C1 segment of cervical spinal cord (tissue), 14 donors: ENCODE measurements at places on chromosomes 12 and 14.

DNA sequence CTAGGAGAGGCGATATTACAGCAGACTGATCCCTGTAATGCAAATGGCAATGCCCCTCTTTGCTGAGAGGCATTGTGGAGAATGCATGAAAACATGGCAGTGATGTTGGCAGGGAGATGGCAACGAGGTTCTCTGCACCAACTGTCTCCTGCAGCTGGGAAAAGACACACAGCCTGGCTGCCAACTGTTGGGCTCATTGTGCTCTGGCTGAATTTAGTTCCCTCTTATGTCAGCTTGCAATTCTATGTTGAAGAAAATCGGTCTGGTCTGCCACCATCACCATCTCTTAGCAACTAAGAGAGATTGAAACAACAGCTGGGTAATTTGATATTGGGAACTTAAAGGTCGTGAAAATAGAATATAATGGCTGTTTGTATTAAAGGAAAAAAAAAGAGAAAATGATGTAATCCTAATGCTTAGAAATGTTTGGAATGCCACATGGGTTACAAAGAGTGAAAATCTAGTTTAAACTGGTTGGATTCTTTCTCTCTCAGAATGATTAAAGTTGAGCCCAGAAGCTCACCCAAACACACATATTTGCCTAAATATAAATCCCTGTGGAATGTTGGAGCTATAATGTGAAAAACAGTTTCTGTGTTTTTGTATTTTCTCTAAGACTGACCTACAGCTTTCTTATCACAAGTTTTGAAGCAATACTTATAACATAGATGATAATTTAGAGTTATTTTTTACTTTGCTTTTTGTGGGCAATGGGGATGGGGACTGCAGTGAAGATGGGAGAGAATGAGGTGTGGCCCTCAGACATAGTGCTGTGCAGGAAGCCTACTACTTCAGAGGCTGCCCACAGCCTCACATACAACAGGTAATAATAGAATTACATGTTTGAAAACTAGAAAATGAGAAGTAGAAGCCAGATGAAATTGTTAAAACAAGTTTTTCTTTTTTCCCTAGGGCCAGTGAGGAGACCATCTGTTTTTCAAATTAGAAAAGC lies 143.7 kb downstream of the AKAP6 start:
- peak; percentile 34 for DNase-seq

DNA sequence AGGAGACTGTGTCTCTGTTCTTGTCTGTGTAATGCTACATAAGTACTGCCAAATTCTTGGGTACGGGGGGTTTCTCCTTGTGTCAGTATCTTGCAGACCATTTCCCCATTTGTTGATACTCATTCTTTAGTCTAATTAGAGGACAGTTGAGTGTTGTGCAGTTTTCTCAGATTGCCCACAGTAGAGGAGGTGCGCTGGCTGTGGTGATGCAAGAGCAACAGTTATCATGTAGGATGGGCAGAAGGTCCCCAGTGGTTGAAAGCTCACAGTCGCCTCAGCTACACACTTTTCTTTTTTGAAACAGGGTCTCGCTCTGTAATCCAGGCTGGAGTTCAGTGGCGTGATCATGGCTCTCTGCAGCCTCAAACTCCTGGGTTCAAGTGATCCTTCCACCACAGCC lies 37.8 kb upstream of the ATP2A2 start:
- no peak for DNase-seq

GRCh38 chr14:30791522-30792351 lies 82.6 kb upstream of the COCH start:
- no peak for DNase-seq

- DNase-seq = no peak
These were observed 19.0 kb upstream of the NUAK1 start for GRCh38 chr12:106157802-106158201.

GRCh38 chr12:96271469-96272199 lies 77.5 kb downstream of the ELK3 start:
- no peak for DNase-seq

DNA sequence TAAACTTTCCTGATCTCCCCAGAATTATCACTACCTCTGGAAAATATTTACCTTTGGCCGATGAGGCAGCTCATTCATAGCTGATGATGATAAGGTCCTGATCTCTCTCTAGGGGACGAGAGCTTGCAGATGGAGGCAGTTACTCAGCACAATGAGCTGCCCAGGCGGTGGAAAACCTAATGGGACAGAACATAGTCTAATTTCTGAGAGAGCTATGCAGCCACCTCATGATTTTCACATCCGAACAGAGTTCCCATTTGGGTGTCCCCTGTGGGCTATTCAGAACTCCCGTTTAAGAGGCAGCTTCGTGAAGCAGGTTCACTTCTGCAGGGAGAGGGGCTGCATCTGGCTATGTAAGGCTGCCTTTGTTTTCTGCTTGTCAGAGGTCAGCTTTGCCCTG lies 724.6 kb upstream of the TMEM132C start:
- no peak for DNase-seq

GRCh38 chr12:96048393-96048969 lies 13.1 kb upstream of the LTA4H start:
- DNase-seq = no peak

DNA sequence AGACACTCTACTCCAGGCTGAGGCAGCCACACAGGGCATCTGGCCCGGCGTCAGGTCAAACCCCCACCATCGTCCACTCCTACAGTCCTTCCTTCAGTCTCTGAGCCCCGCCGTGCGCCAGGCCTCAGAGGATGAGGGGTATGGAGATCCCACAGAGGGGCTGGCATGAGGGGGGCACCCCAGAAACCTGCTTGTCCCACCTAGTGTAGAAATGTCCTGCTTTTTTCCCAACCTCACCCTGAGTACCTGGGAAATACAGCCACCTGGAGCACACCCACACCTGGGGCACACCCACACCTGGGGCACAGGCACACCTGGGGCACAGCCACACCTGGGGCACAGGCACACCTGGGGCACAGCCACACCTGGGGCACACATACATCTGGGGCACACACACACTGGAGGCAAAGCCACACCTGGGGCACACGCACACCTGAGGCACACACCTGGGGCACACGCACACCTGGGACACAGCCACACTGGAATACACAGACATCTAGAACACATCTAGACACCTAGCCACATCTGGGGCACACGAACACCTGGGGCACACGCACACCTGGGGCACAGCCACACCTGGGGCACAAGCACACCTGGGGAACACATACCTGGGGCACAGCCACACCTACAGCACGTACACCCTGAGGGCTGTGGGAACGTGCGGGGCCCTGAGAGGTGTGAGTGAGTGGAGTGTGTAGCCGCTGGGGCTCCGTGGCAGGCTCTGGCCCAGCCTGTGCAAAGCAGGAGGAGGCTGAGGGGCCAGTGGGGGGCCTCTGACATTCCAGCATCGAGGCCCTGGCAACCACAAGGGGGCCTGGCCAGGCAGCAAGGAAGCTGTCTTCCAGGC lies 18.4 kb downstream of the AKT1 start:
- no peak for DNase-seq

GRCh38 chr12:110247340-110248095 lies 33.5 kb upstream of the ATP2A2 start:
- no peak for DNase-seq

GRCh38 chr12:72491426-72491825 lies 219.3 kb downstream of the TRHDE start:
- no peak for DNase-seq

- no peak for DNase-seq
These were observed 893.2 kb downstream of the SLC16A7 start for GRCh38 chr12:60489071-60489470.

DNA sequence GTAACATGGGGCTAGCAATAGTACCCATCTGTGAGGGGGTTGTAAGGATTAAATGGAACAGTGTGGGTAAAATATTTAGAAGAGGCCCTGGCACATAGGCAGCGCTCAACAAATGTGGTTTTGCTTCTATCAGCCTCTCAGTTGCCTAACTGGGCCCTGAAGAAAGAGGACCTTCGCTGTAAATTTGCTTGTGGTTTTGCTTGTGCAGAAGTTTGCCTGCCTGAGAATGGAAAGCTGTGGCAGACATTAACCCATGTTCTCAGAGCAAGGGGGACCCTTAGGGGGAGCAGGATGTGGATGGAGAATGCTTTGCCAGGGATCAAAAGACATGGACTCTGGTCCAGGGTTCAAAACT lies 160.1 kb downstream of the BRMS1L start:
- DNase-seq = no peak

DNA sequence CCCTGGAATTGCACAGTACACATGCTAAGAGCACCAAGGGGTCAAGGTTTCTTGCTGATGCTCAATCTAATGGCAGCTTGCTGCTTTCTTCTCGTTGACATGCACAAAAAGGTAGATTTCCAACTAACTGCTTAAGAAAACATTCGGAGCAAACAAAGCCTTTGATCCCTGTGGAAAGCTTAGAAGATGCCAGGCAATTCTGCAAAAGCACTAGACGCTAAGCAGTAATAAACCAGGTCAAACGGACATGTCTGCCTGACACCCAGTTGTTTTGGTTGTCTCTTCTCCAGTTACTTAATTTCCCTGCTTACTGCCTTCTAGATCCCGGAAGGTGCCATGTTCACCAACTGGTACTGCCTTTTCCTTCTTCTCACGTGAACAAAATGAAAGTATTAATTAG lies 100.5 kb upstream of the TMCC3 start:
- no peak for DNase-seq

GRCh38 chr12:2593045-2593444 lies 201.7 kb upstream of the FKBP4 start:
- DNase-seq = no peak

DNA sequence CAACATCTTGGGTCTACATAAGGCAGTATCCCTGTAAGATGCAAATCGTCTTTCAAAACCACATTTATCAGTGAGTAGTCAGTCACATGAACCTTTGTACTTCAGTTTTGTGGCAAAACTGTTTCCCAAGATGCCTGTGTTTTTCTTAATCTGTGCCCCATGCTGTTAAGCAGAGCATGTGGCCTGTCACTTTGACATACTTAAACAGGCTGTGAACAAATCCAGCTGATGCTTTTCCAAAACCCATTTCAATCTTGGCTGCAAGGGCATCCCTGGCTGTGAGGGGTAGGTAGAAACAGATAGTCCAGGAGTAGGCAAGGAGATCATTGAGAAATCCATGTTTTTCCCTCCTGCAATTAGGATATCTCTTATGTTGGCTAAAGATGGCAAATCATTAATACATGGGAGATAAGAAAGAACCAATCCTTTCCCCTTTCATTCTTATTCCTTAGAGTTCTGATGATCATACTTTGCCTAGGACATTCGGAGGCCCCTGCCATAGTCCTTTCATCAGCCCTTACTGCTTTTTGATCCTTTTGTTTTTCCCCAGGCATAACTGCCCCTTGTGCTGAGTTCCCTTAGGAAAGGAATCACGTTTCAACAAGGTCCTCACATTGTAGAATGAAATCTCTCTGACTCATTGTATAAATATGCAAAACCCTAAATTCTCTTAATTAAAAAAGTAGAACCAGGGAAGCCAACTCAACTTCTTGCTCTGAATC lies 121.1 kb upstream of the EEA1 start:
- no peak for DNase-seq

- DNase-seq = no peak
These were observed 3.9 kb downstream of the TAOK3 start for GRCh38 chr12:118368821-118369220.

DNA sequence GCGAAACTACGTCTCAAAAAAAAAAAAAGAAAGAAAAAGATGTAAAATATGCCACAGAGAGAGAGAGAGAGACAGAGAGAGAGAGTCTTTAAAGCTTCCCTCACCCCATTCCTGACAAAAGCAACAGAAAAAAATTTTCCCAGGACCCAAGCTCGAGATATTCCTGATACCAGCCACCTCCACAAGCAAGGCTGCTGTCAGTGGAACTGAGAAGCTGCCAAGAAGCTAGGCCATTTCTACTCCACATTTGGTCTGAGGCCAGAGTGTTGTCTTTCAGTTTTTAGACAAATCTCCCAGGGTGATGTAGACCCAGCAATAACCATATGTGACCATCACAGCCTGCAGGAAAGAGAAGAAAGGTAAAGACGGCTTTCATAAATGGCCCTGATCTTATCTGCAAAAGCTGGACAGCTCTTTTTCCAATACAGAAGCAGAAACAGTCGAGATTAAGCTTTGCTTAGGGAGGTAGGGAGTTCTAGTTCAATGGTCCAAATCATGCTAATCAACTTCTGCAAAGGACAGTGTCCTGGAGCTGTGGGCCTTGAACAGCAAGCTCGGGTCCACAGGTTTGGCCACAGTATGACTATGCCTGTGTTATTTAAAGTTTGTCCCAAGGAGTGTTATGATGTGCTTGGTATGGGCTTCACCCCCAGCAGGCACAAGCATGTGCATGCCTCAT lies 130.3 kb upstream of the NUDT4 start:
- no peak for DNase-seq

GRCh38 chr14:71076462-71077092 lies 169.3 kb downstream of the PCNX1 start:
- no peak for DNase-seq

- DNase-seq = no peak
These were observed 2.8 kb downstream of the FRMD6 start for GRCh38 chr14:51654533-51654845.

DNA sequence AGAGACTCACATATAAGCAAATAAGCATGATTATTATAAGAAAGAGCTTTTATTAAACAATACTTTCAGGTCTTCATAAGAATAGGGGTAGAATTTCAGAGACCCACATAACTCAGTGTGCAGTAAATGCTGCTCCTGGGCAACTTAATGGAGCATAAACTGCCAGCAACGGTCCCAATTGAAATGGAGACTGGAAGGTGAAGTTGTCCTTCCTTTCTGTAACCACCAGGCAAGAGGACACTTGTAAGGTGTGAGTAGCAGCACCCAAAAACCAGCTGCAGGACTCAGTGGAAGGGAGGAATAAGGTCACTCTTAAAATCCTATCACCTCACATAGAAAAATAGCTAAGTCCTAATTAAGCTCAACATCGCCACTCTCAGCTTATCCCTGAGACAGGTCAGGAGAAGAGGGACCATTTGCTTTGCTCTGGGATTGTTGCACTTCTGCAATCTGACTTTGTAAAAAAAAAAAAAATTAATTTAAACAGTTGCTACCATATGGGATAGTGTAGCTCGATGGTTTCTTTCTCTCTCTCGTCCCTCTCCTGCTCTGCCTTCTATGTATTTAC lies 22.7 kb upstream of the LTA4H start:
- no peak for DNase-seq

- no peak for DNase-seq
These were observed 55.4 kb upstream of the FUT8 start for GRCh38 chr14:65357113-65357512.

GRCh38 chr12:104152685-104153241 lies 14.8 kb upstream of the NFYB start:
- no peak for DNase-seq

DNA sequence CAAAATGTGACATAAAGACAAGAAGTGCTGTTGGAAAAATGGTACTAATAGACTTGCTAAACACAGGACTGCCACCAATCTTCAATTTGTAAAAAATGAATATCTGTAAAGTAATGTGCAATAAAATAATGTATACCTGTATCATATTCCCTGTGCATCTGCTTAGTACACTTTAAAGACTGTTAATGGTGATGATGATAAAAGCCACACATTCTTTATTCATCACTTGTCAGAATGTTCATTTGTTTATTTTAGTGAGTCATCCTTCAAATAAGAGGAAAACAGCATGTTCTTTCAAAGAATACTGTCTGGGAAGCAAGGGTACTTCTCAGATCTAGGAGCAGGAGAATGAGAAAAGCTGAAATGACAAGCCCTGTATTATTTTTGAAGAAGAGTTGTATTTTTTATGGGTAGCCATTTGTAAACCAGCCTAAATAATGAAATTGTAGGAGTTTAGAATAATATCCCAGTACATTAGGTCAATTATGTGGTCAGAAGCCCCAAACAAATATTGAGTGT lies 78.3 kb upstream of the PSMA6 start:
- DNase-seq = no peak
